Astrocyte (in vitro differentiated cells and primary cell): ENCODE measurements at places on chromosomes 2 and 18. TPM values are rescaled to one million over a fixed set of nuclear protein-coding genes. Genes with fewer than 3 reads are reported as not detected.

RGPD4 gene
- not detected in 2 replicates for total RNA-seq

DNA sequence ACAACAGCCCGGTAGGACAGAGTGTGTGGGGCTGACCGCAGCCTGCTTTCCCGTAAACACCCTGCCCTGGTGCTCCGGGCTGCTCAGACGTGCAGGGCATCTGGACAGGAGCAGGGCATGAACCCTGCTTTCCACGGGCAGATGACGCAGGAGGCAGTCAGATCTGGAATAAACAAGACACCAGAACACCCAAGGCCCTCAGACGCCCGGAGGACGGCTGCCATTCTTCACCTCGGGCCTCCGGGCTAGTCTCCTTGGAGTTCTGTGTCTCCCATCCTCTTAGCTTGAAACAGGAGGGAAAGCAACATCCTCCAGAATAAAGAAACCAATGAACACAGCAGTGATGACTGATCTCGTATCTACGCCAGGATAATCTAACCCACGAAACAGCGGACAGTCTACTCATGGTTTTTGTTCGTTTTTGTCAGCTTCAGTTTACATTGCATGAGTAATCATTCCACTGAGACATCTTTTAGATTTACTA is 7.3 kb downstream of the PXDN start:
- DNase-seq: peak; percentile 92

POLE4 gene
- total RNA-seq: 45.6 and 57.2 TPM in 2 replicates

DNA sequence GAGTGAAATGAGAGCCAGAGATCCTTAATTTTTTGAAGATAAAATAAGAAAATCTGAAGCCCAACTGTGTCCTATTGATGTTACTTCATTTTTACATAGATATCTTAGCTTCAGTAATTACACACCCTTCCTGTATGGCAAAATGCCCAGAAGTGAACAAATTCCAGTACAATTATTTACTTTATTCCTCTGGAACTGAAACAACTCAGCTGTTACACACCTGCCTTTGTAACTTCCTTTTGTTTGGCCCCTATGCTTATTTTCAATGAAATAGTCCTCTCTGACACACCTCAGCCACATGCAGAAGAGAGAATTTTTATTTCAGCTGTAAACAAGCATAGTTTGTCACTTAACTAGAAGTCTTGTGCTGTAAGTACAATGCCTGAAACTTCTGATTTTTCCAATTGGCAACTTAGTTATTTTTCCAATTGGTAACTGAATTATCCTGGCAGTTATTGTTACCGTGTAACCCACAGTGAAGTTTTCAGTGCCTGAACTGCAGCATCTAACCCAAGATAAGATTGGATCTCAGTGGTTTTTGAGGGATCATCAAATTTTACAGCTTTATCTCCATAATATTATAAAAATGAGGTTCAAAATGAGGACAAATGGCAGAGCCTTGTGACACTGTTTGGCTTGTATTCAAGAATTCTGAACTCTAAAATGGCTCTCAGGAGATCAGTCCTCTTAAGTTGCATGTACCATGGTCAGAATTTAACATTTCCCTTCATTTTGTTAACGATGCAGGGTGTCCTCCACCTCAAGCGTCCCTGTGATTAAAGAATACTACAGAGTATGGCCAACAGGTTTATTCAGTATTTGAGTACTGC is 82.6 kb downstream of the PKP4 start:
- DNase-seq: peak; percentile 82

KCNK3 gene
- total RNA-seq: 1.9 and 2.3 TPM in 2 replicates

- DNase-seq: no peak
Measured at GRCh38 chr2:174694196-174694878, 69.9 kb downstream of the CHRNA1 start.

- peak; percentile 62 for DNase-seq
Measured at GRCh38 chr18:27996801-27997272, 180.1 kb downstream of the CDH2 start.

- DNase-seq: no peak
Measured at GRCh38 chr2:98297817-98298682, 48.2 kb upstream of the CNGA3 start.

DNA sequence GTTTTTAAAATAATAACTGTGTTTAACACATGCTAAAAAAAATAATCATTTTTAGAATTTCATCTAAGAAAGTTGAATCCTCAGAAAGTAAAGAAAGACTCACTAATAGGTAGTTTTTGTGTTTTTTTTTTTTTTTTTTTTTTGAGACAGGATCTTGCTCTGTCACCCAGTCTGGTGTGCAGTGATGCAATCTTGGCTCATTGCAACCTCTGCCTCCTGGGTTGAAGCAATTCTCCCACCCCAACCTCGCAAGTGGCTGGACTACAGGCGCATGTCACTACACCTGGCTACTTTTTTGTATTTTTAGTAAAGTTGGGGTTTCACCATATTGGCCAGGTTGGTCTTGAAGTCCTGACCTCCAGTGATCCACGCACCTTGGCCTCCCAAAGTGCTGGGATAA is 7.1 kb downstream of the CKAP2L start:
- DNase-seq: no peak

- peak; percentile 51 for DNase-seq
Measured at GRCh38 chr2:216596236-216596979, 36.8 kb upstream of the IGFBP2 start.

DNA sequence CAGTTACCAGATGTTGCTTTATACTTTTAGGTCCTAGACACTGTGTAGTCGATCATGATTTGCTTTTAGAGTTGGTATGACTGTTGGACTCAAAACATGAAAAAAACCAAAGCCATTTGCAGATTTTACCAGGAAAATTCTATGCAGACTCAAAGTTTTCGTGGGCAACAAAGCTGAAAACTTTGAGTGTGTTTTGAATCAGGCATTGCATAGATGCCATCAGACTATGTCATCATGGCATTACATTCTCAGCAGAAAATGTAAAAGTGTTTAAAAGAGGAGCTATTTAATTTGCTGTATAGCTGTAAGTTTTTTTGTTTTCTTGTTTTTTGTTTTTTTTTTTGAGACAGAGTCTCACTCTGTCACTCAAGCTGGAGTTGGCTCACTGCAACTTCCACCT is 43.5 kb upstream of the ELAC1 start:
- no peak for DNase-seq

GRCh38 chr2:109209412-109209811 is 80.4 kb downstream of the SH3RF3 start:
- peak; percentile 83 for DNase-seq

IGFBP5 gene
- total RNA-seq: 422 and 452 TPM in 2 replicates

DNA sequence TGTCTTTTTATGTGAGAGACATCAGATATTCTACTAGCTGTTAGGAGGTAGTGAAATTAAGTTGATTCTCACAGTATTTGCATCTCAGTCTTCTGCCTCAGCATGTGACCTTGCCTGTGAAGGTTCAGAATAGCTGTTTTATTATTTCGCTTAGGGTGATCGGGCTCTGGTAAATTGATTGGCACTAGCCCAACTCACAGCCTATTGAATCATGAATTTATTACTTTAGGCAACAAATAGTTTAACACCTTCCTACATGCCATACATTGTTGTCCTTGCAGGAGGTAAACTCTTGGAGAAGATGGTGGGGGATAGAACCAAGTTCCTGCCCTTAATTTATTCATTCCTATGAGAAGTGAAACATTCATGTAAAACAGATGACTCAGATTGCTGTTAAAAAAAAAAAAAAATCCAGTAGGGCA is 101.9 kb downstream of the GPD2 start:
- DNase-seq: peak; percentile 45
